ENCODE measurements at places on chromosomes 5 and 9.

- DNase-seq = peak; percentile 19
These were observed 18.6 kb downstream of the CTNNAL1 start for GRCh38 chr9:108994695-108995094.

DNA sequence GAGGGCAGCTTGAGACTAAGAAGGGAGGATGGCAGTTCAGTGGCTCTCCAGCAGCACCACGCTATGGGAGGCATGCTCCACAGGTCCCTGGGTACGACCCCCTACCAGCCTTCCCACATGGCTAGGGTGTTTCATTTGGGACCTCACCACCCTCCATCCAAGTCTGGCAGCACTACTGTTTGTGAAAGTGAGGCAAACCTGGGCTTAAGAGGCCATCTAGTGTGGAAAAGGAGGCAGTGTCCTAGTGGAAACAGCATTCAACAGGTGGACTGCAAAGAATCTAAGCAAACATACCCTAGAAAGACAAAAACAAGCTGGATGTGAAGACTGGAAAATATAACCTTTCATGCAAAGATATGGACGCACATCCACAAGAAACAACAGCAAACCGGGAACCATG, 4.8 kb upstream of the C5orf47 start:
- peak; percentile 38 for DNase-seq

DNA sequence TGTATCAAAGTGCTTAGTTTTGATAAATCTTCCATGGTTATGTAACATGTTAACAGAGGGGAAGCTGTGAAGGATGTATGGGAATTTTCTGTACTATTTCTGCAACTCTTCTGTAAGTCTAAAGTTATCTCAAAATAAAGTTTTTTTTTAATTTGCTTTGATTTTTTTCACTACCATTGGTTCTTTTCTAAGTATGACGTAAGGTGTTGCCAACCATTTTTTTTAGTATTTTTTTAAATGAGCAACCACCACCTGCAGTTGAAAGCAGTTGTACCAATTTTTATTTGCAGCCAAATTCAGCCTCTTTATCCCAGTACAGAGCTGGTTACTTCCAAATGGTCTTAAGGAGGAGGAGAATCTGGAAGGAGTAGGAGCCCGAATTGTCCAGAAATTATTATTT, 192.2 kb downstream of the CHSY3 start:
- DNase-seq = no peak

DNA sequence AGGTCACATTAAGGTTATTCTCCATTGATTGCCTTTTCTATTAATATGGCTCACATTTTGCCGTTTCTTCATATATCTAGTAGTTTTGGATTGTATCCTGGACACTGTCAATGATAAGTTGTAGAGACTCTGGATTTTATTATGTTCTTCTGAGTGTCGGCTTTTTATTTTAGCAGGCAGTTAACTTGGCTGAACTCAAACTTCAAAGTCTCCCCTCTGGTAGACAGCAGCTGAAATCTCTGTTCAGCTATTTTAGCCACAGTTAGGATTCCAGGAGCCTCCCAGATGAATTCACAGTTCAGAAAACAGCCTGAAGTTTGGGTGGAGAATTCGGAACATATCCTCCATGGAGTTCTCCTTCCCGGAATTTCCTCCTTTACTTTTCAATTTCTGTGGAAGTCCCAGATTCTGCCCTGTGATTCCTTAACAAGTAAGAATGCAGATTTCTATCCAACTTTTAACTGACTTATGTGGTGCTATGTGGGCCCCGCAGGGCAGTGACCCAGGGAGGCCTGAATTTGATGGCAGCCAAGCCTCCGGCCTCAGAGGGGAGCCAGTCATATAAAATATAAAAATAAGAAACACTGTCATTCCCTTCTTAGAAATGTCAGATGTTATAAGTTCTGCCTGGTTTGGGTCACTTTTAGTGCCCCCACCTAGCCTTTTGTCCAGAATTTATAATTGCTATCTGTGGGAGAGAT, 39.3 kb upstream of the MVB12B start:
- no peak for DNase-seq

DNA sequence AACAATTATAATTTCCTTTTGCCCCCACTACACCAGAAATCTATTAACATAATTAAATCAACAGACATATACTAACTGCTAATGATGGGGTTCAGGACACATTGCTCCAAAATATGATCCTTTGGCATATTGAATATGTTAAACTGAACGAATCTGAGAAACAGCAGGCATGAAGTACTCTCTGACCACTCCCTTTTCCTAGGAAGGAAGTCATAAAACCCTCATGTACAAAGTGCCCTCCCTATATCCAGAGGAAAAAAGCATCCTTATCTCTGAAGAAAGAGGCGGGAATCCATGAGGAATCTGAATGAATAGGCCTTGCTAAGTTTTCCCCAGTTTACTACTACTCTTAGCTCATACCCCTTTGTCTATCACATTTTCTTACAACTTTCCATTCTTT, 67.9 kb downstream of the ADAMTS6 start:
- no peak for DNase-seq

DNA sequence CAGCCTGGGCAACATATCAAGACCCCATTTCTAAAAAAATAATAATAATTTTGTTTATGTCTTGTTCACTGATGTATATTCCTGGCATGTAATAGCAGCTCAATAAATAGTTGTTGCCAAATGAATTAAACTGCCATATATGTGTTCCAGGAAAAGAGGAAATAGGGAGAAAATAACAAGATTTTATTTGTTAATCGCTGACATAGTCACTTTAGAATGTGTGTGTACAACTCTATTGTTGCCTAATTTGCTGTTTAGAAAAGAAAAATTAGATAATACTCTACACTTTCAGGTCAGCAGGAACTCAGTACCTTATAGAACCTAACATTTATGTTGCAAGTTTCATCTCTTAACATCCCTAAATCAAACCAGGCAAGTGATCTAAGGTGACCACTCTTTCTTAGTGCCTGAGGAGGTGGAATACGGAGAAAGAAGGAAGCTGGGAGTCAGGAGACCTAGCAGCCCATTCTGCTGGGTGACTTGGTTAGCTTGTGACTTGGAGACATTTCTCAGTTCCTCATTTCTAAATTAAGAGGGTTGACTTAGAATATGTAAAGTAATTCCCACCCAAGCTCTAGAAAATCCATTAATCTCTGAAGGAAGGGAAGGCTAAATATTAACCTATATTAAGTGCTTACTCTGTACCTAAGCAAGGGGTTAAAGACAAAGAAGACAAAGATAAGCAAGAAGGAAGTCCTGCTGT, 110.3 kb upstream of the IQGAP2 start:
- DNase-seq = no peak

DNA sequence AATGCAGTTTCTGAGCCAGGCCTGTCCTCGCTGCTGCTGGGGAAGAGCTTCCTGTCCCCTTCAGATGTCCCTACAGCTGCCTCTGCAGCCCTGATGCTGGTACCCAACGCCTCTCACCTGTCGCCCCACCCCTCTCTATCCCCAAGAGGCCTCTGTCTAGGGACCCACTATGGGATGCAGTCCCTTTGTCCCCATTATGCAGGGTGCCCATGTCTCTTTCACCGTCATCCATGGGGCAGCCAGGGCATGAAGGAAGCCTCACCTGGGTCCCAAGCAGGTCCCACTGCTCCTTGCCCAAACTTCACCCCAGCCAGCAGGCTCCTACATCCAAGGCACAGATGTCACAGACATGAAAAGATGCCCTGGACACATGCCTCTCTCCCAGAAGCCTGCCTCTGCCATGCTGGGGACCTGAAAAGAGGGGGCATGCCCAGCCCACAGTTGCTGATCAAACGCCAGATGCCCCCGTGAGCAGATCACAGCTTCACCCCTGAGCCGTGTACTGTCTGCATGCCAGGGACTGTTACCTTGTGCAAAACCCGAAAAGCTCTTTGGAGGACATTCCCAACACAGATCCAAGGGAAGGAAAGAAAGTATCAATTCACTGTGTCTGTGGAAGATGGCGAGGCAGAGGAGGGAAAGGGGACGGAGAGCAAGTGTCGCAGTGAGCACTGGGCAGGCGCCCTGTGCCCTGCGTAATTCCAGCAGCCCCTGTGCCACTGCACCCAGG, 81.0 kb downstream of the ADAMTS2 start:
- DNase-seq = no peak

- no peak for DNase-seq
These were observed 85.4 kb upstream of the AGXT2 start for GRCh38 chr5:35133186-35133585.

DNA sequence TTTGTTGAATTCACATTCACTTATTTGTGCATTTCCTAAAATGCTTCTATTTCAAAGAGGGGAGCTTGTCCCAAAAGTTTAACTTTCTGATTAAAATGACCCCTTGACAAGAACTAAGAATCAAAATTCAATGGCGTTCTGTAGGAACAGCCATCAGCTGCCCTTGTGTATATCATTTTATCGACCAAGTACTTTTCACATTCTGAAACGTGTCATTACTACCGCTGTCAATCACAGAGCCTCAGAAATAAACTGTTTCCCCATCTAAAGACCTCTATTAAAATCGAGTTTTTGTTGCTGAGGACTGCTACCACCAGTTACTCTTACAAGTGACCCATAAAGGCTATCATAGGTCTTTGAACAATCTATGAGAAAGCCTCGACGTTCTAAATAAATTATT, 1.6 kb upstream of the FOXD1 start:
- no peak for DNase-seq

DNA sequence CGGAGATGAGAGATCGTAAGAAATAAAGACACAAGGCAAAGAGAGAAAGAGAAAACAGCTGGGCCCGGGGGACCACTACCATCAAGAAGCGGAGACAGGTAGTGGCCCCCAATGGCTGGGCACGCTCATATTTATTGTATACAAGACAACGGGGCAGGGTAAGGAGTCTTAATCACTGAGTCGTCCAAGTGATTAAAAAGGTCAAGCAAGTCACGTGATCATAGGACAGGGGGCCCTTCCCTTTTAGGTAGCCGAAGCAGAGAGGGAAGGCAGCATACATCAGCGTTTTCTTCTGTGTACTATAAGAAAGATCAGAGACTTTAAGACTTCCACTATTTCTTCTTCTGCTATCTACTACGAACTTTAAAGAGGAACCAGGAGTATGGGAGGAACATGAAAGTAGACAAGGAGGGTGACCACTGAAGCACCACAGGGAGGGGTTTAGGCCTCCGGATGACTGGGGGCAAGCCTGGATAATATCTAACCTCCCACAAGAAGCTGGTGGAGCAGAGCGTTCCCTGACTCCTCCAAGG, 24.6 kb upstream of the QSOX2 start:
- DNase-seq = no peak

- no peak for DNase-seq
These were observed 64.7 kb downstream of the GABBR2 start for GRCh38 chr9:98644011-98644410.

GRCh38 chr9:113708821-113709713, 167.0 kb upstream of the ZNF618 start:
- no peak for DNase-seq

DNA sequence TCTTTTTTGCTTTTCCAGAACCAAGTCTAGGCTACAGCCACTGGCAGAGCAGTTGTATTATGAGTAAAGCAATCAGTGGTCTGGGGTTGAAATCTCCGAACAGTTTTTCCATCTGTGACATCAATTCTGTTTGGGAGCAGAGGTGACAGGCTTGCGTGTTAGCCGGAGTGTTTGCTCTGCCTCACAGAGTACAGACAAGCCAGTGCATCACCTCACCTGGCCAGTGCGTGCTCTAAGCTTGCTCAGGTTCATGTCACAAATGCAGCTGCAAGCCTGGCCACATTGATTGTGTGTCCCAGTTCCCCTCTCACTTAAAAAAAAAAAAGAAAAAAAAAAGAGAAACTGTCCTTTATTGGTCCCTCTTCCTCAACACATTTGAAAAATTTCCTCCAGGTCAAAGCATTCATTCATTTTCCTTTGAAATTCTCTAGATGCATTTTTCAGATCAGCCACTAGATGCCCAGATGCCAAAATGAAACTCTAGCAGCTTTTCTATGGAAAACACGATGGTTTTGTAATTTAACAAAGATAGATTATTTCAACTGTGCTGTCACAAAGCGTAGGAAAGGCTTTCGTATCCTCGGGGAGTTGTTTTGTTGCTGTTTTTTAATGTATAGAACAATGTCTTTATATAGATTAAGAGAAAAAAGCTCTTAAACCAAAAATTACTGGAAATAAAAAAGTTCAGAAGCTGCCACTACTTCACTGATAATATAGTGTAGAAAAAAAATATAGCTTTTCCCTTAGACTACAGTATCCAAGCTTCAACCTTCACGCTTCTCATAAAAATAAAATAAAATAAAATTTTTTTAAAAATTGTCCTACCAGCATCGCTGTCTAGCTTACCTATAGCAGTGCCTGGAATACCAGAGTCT, 585.5 kb downstream of the TLE1 start:
- no peak for DNase-seq

DNA sequence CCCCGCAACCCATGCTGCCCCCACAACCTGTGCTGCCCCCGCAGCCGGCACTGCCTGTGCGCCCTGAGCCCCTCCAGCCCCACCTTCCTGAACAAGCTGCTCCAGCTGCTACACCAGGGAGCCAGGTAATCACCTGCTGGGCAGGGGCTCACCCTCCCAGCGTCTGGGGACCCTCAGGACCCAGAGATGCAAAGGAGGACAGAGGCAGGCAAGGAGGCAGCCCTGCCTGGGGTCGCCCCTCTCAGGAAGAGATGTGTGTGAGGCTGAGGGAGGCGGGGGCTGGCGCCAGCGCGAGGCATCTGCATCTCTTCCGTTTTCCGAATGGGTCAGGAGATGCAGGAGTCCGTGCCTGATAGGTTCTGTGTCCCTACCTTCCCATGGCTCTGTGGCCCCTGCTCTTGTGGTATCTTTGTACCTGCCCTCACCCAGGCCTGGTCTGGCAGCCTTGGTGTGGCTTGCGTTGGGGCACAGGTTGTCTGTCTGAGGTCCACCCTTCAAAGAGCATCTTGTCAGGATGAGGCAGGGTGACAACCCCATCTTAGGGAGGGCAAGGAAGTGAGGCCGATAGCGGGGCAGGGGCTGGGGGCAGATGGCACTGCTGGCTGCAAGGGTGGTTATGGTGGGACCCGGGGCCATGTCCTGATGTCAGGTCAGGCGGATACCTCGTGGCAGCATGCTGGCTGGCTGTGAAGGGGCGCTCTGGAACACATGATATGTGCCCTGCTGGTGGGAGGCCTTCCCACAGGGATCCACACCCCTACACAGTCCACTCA, 75.7 kb downstream of the WNK2 start:
- DNase-seq = no peak

DNA sequence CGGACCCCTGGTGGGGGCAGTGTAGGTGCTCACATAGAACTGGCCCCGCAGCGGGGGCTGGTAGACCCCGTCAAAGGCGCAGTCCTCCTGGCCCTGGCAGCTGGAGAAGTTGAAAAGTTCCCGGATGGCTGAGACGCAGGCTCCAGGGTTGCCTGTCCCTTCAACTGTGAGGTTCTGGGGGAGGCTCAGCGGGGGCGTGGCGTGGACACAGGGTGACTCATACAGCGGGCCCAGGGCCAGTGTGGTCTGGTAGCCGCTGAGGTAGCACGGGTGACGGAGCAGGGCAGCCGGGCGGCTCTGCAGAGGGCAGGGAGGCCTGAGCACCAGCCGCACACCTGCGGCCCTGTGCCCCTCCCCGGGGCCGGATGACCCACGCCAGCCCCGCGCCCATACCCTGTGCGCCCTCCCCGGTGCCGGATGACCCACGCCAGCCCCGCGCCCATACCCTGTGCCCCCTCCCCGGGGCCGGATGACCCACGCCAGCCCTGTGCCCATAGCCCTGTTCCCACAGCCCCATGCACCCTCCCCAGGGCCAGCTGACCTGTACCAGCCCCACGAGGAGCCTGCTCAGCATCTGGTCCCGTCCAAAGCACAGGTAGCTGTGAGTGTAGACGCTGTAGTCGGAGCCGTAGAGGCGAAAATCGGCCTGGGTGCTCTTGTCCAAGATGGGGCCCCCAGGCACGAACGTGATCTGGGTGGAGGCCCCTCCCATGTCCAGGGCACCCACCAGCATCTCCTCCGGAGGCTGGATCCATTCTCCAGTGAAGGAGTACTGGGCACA, 5.0 kb downstream of the ENTPD8 start:
- DNase-seq = peak; percentile 86

GRCh38 chr5:135392256-135392655, 6.8 kb downstream of the MACROH2A1 start:
- DNase-seq = peak; percentile 92

All from EH (cell line).